ENCODE measurements at places on chromosomes 16 and 17. TPM values are rescaled to one million over a fixed set of nuclear protein-coding genes. Genes with fewer than 3 reads are reported as not detected.

- no peak for DNase-seq
Measured at GRCh38 chr16:58011652-58012051, 10.4 kb downstream of the USB1 start.

Gene PRDM7
- total RNA-seq, result not detected

- DNase-seq, result no peak
Measured at GRCh38 chr16:2223942-2224486, 623 bp downstream of the E4F1 start.

DNA sequence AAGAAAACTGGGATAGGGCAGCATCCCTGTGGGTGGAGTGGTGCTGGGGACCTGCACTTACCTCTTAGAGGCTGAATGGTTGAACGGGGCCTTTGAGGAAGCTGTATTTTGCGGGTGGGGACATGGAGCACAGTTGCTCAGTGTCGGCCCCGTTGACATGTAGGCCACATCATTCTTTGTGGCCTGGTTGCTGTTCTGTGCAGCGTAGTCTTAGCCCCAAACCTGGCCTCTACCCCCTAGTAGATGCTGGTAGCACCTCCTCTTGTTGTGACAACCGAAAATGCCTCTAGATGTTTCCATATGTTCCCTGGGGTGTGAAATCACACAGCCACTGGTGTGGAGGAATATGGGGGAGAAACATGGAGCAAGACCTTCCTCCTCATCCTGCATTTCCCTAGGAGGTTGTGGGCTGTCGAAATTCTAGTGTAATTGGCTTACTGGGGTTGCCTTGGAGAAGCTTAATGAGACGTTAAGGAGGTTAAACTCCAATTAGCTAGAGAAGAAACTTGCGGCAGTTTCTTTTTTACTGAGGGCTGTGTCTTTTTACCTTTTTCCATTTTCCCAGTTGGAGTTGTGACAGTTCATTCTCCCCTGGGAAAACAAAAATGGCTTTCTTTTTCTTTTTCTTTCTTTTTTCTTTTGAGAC lies 9.4 kb downstream of the ABCC1 start:
- DNase-seq, result no peak

Gene HES7
- total RNA-seq, result 0.40 TPM

GRCh38 chr17:4208238-4208637 lies 55.5 kb downstream of the ANKFY1 start:
- DNase-seq, result no peak

GRCh38 chr16:22300427-22301071 lies 3.3 kb downstream of the POLR3E start:
- DNase-seq, result no peak

DNA sequence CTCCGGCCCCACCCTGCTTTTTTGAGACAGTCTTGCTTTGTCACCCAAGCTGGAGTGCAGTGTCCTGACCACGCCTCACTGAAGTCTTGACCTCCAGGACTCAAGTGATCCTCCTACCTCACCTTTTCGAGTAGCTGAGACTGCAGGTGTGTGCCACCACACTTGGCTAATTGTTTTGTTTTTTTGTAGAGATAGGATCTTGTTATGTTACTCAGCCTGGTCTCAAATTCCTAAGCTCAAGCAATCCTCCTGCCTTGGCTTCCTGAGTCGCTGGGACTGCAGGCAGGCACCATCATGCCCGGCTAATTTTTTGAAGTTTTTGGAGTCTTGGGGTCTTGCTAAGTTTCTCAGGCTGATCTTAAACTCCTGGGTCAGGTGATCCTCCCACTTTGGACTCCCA lies 206.7 kb downstream of the SHISA9 start:
- DNase-seq, result no peak

DNA sequence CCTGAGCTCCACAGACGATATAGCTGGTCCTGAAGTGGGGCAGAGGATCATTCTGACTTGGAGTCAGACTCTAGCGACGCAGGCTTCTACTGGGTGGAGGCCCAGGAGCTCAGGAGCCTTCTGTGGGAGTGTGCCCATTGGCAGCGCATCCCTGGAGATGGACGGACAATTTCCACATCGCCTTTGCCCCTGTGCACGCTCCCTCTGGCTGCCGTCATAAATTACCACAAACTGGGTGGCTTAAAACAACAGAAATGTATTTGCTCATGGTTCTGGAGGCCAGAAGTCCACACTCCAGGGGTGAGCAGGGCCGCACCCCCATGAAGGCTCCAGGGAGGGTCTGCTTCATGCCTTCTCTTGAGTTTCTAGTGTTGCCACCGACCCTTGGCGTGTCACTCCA lies 6.9 kb downstream of the CARD14 start:
- DNase-seq, result no peak

- DNase-seq, result no peak
Measured at GRCh38 chr17:73267648-73268537, 6.2 kb upstream of the CPSF4L start.

DNA sequence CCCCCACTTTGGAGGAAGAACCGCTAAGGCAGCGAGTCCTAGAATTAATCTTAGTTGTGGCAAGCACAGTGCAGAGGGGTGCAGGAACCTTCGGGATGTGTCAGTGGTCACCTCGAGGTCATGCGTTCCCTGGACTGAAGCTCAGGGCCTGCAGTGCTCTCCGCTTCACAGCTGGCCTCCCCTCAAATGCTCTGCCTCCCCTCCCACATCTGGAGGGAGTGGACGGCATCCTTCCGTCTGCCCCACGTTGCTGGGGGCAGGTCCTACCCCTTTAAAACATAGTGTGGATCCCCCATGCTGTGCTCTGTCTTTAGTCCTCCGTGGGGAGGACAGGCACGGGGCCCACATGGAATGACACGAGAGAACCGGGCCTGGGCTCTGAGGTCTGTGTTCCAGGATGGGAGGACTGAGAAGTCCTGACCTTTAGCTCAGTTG lies 99.5 kb upstream of the CDC42EP4 start:
- no peak for DNase-seq

DNA sequence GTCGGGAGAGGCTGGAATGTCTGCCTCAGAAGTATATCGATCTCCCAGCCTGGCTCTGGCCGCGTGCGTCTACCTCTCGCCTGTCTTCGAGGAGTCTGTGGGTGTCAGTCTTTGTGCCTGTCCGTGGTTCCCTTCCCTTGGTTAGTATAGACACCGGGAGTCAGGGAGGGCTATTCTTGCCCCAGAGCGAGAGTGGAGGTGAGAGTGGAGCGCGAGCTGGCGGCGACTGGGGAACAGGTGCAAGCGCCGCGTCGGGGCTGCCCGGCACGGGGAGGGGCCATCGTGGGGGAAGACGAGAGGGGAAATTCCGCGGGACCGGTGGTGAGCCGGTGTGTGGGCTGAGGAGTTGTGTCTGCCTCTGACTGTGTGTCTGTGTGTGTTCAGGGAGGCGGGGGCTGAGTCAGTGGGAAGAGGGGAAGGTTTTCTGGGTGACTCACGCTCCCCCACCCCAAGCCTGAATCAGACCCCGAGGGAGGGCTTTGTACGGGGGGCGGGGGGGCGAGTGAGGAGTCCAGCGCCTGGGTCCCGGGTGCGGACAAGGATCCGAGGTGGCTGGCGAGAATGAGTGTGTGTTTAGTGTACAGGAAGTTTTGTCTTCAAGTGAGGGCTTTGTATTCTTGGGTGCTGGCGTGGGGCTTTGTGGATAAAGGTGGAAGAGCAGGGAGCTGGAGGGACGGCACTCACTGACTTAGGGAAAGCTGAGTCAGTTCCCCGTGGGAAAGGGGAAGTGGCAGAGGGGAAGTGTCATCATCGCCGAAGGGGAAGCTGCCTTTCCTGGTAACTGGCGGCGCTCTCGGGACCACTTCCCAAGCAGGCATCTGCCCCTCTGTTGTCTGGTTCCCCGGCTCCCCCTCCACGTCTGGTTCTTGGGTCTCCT lies 8.6 kb downstream of the KDM6B start:
- peak; percentile 90 for DNase-seq

Gene DNAAF1
- total RNA-seq, result under 0.01 TPM

- DNase-seq, result no peak
Measured at GRCh38 chr17:64494121-64494520, 2.7 kb downstream of the POLG2 start.

Gene MAP2K6
- 2.0 TPM for total RNA-seq

- DNase-seq, result no peak
Measured at GRCh38 chr17:15348021-15348420, 6.6 kb upstream of the TEKT3 start.

- peak; percentile 24 for DNase-seq
Measured at GRCh38 chr17:10646392-10646990, 10.6 kb downstream of the MYH3 start.

GRCh38 chr17:46940692-46941404 lies 17.9 kb downstream of the GOSR2 start:
- DNase-seq, result peak; percentile 35

GRCh38 chr16:25087761-25088160 lies 23.8 kb upstream of the LCMT1 start:
- no peak for DNase-seq

- no peak for DNase-seq
Measured at GRCh38 chr17:44955674-44956425, 8.3 kb upstream of the KIF18B start.

DNA sequence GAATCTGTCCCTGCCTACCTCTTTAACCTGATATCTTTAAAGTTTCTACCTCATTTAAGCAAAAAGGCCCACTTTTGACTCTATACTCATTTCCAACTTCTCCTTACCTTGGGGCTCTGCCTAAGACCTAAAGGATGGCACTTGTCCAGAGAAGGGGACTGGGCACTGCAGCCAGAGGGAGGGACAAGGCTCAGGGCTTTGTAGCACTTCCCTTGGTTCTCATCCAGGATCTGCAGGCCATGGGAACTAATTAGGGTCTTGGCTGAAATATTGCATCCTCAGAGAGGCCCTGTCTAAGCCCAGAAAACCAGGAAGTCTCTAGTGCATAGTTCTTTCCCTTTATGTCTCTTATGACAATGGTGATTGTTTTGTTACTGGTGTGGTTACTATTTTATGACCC lies 37.3 kb downstream of the IRX5 start:
- no peak for DNase-seq

DNA sequence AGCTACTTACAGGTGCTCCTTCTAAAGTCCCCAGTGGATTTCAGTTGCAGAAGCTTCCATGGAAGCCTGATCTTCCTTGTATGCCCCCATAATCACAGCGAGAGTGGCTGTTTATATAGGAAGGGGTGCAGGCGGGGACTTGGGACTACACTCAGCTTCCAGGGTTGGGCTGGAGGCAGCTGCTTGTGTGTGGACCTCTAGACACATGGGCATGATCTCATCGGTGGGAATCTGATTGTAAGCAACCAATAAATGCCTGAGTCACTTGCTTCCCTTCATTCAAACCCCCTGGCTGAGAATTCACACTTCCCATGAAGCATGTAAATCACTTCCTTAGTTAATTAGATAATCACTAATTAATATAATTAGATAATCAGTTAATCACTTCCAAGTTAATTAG lies 1.0 kb upstream of the KRT20 start:
- no peak for DNase-seq

GRCh38 chr16:48365601-48366164 lies 19.5 kb downstream of the SIAH1 start:
- DNase-seq, result peak; percentile 32

Gene SMG1
- total RNA-seq, result 57.3 TPM

Gene CCL16
- total RNA-seq, result 0.85 TPM

DNA sequence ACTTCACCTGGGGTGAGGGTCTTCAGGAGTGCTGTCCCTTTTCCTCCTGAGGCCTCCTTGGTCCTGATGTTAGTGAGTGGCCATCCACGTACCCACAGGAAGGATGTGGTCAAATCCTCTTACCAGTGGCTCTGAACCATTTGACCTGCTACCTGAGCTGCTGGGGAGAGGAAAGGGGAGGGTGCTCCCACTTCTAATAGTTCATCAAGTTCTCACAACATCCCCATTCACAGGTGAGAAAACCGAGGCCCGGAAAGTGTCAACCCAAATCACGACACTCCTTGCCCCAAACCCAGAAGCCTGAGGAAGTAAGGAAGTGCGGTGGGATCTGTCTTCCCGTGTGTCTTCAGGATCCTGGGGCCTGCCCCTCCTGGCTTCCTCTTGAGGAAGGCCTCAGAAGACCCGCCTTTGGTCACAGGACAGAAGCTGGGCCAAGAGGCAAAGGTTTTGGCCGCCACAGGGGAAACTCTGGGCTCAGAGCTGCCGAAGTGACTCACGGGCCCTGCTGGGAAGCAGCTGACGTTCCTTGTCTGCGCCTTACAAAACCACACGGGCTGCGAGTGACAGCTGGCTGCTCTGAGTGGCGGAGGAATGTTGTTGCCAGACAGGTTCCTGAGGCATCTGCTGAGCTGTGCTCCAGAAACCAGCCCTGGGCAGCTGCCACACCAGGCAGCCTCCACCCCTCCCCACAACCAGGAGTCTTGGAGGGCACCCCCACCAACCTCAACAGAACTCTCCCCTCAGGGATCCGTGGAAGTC lies 13.9 kb upstream of the KIFC3 start:
- DNase-seq, result peak; percentile 48

Gene FBXW10
- total RNA-seq, result under 0.01 TPM

Gene HAS3
- total RNA-seq, result 4.1 TPM

DNA sequence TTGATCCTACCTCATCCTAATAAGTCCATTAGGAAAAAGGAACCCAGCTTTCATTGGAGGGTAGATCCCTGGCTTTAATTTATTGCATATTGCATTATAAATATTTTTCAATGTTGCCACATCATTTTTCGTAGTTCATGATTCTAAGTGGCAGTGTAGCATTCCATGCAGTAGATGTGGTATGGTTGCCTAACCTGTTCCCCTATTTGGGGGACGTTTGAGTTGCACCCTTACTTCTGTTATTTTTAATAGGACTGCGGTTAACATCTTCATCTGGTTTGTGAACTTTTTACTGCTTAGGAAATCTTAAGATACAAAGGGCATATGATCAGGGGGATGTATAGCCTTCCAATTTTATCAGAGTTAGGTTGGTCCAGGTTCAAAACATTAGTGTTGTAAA lies 5.4 kb downstream of the SCPEP1 start:
- DNase-seq, result no peak

DNA sequence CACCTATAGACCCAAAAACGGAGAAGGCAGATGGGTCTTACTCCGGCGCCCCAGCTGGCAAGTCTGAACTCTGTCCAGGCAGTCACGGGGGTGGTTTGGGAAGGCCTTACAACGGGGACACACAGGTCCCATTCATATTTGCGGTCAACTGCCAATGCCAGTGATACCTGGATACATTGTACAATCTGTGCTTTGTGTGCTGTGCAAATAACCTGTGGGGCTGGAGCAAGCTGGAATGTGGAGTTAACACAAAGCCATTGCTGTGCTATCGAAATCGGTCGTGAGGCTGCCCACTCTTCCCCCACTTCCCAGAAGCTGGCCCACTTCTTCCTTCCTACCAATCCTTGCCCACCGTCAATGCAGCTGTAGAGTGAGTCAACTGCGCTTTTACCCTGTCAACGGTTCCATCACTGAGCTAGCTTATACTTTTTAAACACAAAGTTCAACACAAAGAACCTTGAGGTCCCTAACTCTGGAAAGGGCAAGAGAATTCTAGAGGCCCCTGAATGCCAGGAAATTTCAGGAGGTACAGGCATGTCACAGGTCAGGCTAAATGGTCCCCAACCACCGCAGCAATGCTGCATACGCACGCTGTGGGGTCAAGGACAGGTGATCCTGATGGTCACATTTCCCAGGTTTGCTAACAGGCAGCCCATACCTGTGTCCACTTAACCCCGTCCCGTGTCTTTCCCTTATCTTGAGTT lies 122.8 kb downstream of the ZFHX3 start:
- no peak for DNase-seq

- DNase-seq, result no peak
Measured at GRCh38 chr17:16987830-16988601, 16.1 kb upstream of the TNFRSF13B start.
